Liver (tissue), 10 donors: ENCODE measurements at places on chromosomes 11 and 22. TPM values are rescaled to one million over a fixed set of nuclear protein-coding genes. Genes with fewer than 3 reads are reported as not detected.

The CHADL gene
- 1.0 TPM for total RNA-seq

- DNase-seq, result no peak
These were observed 261.9 kb upstream of the LUZP2 start for GRCh38 chr11:24234822-24235508.

The ARHGAP42 gene
- 16.6 TPM for total RNA-seq

DNA sequence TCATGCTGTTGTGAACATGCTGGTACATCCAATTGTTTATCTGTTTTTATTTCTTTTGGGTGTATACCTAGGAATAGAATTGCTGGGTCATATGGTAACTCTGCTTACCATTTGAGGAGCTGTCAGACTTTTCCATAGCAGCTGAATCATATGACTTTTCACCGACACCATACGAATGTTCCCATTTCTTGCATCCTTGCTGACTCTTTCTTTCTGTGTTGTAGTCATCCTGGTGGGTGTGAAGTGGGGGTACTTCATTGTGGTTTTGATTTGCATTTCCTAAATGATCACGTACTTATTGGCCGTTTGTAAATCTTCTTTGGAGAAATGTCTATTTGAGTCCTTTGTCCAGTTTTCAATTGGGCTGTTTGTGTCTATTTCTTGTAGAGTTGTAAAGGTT lies 26.5 kb downstream of the ATXN10 start:
- DNase-seq, result no peak

- DNase-seq, result no peak
These were observed 217.2 kb upstream of the CADM1 start for GRCh38 chr11:115721296-115721995.

The C11orf16 gene
- total RNA-seq, result not detected

DNA sequence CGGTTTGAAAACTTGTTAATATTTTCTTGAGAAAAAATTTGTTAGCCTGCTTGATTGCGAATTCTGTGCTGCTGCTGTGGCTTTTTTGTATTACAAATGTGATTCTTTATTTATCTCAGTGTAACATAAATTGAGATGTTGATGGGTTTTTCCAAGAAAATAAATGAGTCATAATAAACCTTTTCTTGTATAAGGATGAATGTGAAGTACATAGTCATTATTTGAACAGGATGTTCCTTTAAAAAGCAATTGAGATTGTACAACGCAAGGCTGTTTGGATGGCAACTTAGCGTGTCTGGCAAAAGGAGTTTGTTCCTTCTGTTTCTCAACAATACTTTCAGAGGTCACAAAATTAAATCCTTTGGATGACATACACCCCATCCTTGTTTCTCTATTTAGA lies 24.6 kb upstream of the CARD18 start:
- DNase-seq, result no peak

The ADAMTS8 gene
- 0.08 TPM for total RNA-seq
